ENCODE measurements at places on chromosomes 7 and 10. TPM values are rescaled to one million over a fixed set of nuclear protein-coding genes. Genes with fewer than 3 reads are reported as not detected.

PAPOLB gene
- 0.06 TPM for total RNA-seq

FAM241B gene
- 7.6 TPM for total RNA-seq

NPC1L1 gene
- total RNA-seq = 0.88 TPM

PRKAG2 gene
- 40.7 TPM for total RNA-seq

COL28A1 gene
- total RNA-seq = 5.8 TPM

- peak; percentile 11 for DNase-seq
Observed at GRCh38 chr7:111727905-111728634, 165.8 kb upstream of the IMMP2L start.

DNA sequence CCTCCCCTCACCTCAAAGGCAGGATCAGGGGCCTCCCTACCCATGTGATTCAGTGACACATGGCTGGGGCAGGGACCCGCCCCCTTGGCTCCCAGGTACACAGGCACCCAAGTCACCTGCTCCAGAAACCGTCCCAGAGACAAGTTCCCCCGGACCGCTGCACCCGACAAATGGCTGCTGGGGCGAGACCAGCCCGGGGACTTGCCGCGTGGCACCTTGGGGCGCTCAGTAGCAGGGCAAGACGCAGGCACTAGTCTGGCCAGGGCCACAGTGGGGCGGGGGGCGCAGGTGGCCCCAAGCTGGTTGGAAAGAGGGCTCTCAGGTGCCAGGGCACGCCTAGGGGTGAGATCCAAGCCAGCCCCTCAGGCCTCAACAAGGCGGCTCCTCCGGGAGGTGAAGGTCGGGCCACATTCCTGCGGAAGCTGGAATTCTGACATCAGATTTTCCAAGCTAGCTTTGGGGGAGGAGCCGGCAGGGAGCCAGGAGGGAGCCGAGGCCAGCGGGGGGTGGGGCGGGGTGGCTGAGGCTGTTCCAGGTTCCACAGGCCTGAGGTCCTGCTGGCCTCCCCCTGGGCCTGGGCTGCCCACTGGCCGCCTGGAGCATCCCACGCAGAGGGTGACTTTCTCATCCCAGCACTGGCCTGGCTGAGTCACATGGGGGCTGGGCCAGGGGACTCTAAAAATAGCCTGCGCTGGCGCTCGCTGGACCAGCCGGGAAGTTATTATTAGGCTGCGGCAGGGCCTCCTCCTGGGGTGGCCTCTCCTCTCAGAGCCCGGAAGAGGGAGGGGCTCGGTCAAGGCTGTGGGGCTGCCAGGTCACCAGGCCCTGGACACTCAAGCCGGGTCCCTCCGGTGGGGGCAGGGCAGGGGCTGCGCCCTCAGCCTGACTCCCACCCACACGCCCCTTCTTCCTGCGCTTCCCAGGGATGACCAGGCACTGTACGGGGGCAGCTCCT, 20.5 kb upstream of the INPP5A start:
- peak; percentile 99 for DNase-seq

DNA sequence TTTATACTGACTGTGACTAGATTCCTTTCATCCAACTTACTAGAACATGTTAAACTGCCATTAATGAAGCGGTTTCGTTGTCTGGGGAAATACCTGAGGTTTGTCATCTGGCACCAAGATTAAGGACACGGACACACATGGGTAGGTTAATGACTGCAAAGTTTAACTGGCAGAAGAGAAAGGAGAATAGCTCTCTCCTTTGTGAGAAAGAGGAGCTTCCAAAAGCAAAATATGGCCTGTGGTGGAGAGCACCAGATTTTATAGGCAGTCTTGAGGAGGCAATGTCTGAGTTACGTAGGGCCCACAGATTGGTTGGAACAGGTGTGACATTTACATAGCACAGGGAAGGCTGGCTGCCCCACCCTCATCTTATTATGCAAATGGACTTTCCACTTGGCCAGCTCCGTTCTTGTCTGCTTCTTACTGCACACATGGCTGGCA, 1193.0 kb upstream of the CELF2 start:
- DNase-seq = peak; percentile 63

DNA sequence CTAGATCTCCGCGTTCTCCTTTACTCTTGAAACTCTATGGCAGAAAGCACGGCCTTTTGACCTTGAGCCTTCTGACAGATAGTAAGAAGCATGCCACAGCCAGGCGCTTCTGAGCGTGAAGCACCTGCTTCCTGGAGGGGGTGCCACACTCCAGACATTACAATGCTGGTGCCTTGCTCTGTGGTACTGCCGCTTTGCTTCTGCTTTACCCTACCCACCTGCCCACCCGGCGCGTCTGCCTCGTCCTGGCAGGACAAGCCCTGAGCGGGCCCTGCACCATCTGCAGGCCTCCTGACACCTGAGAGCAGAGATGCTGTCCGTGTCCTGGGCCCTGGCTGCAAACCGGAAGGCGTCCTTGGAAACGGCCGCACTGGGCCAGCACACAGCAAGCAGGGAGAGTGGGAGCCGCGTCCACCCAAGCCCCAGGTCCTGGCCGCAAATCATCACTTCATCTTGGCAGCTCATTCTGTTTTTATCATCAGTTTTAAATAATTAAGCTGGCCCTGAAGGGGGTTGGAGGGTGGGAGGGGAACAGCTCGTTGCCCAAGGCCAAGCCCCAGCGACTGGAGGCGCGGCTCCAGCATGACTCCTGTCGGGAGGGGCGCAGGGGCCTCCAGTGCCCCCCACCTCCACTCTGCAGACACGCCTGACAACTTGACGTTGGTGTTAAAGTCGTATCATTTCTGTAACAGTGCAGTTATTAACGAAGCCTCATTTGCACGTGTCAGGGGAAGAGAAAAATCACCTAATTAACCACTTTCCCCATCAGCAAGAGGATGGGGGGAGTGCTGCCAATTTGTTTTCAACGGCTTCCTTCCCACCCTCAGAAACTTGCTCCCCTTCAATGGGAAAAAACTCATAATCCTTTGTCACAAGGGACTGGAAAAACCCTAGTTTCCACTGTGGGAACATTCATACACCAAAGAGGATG, 132.2 kb downstream of the MAD1L1 start:
- DNase-seq = no peak

DNA sequence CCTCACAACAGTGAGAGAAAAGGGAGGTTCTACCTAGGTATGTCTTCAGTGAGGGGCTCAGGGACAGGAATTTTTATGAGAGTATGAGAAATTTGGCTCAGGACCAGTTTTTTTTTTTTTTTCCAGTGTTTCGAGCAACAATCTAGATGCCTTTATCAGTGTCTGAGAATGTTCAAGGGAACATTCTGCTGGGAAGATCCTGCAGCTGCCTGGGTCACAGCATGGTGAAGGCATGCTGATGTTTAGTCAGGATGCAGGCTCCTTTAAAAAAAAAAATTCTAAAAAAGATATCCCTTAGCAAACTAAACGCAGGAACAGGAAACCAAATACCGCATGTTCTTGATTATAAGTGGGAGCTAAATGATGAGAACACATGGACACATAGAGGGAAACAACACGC, 31.0 kb downstream of the SBDS start:
- no peak for DNase-seq

- DNase-seq = no peak
Observed at GRCh38 chr10:127899766-127900387, 7.0 kb upstream of the PTPRE start.

DNA sequence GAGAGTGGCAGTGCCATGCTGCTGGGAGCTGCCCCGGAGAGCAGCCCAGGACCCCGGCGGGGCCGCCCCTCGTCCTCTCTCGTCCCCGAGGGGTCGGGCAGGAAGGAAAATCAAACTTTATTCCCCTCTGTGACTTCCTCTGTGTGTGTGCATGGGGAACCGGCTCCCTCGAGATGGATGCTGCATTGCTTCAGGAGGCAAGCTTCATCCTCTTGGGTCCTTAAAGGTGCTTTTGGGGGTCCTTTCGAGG, 726 bp downstream of the MCU start:
- DNase-seq = peak; percentile 65

DNA sequence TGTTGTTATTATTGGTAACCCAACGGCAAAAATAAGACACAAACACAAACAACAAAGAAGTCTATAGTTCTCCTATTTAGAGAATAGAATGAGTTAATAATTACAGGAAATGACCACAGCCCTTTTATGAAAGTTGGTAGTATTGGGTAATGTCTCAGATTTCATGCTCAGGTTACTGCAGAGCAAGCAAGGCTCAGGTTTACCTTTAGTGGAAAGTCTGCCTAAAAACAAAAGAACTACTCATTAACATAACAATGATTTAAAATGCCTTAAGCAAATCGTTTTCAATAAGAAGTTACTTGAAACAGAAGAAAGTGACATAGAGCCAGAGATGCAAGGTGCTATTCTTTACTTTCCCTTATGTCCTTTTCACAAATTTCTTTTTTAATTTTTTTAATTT, 441.2 kb downstream of the PLXDC2 start:
- DNase-seq = no peak

DNA sequence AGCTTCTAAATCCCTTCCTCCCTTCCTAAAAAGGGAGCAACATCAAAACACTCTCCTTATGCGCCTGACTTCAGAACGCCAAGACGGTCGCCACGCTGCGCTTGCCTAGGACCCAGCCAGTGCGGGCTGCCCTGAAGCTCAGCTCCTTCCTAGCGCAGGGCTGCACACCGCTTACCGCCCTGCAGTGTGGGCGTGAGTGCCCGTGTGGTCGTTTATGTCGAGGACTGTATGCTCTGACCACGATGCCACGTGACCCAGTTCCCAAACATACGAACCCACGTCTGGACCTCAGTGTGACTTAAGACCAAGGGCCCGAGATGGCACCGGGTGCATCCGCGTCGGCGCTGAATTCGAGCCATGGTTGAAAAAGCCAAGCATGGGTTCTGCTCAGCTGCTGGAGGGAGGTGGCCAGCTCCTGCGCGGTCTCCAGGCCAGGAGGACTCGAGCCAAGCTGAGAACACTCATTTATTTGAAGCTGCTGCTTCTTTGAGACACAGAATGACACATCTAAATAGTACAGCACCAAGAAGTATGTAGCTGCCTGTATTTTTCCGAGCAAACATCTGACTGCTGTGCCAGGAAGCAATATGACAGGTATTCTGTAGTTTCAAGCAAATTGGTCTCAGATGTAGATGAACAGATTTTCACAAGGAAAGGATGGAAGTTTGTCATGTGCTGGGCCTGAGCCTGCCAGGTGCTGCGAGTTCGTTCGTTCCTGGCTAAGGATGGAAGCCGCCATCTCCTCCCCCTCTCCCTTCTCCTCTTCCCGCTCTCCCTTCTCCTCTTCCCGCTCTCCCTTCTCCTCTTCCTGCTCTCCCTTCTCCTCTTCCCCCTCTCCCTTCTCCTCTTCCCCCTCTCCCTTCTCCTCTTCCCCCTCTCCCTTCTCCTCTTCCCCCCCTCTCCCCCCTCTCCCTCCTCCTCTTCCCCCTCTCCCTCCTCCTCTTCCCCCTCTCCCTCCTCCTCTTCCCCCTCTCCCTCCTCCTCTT, 184.7 kb downstream of the EBF3 start:
- no peak for DNase-seq

DNA sequence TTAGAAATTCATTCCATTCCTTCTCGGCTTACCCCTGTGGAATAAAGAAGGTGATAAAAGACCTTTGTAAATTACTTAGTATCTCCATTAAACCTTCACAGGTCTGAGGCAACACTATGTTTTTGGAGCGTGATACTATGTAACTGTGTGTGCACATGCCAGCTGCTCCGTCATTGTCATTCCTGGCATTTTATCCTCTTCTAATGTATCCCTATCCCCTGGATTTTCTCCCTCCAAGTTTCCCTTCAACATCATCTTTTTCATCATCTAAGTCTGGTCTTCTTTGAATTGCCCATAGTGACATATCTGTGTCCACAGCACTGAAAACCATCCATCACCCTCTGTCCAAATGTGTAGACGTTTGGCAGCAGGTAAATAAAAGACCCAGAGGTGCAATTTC, 125.7 kb downstream of the TEX36 start:
- no peak for DNase-seq

DNA sequence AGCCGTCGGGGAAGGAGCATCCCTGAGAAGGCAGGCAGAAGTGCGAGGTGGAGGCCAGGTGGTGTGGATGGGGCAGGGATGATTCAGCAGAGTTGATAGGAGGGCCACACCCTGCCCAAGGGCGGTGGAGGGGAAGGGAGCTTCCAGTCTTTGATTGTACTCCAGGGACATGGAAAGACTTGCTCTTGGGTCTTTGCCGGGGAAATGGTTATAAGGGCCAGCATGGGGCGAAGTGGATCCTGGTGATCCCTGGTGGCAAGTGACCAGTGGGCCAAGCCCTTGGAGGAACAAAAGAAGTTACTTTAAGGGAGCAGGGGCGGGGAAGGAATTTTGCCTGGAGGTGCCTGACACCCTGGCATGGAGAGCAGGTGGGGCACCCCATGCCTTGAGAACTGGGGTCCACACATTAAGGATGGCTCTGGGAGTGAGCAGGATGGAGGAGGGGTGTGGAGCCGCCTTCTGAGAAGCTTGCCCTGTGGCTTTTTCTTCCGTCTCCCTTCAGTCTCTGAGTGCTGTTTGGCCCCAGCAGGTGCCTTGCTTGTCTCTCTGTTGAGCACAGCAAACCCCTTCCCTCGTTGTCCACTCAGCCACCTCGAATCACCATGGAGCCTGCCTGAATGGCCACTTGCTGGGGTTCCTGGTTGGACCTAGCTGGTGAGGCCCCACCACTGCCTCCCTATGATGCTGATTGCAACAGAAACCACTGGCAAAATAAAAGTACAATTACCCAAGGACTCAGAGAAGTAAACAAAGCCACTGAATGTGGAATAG, 83.9 kb downstream of the RAMP3 start:
- DNase-seq = no peak

DNA sequence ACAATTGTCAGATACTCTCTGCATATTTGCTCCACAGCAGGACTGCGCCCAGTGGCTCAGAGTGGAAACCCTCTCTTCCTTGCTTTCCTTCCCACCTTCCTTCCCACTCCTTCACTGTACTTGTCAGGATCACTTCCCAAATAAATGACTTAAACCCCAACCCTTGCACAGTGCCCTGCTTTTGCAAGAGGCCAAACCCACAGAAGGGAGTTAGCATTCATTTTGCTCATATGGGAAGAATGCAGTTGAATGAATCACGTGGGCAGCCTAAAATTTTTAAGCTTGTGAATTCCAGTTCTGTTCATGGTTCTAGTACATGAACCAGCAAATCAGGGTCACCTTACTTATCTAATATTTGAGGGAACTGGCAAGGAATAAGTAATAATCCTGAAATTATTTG, 47.7 kb upstream of the SFMBT2 start:
- no peak for DNase-seq

DNA sequence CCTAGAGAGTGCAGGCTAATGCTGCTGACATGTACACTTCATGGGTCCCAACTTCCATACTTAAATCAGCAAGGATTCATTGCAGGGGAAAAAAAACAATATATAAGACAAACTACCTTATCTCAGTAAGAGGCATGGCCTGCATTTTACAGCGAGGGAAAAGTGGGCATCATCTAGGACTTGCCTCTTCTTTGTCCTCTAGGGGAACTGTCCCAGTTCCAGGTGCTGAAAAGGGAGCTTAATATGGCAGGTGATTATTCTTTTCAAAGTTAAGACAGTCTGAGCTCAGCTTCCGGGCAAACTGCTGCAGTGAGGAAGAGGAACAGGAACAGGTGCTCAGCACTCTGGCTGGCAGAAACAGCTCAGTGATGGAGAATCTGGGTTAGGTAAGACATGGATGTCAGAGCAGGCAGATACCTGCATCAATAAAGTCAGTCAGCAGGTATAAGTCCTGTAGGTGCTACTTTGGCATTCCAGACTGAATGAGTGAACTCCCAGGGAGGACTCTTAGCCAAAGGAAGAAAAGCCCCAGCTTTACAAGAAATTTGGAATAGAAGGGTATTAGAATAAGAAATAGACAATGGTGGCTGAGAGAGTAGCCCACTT, 147.2 kb downstream of the TMEM178B start:
- DNase-seq = peak; percentile 62

Data from kidney (tissue), 22 donors.